ENCODE measurements at places on chromosomes 12 and 14.

DNA sequence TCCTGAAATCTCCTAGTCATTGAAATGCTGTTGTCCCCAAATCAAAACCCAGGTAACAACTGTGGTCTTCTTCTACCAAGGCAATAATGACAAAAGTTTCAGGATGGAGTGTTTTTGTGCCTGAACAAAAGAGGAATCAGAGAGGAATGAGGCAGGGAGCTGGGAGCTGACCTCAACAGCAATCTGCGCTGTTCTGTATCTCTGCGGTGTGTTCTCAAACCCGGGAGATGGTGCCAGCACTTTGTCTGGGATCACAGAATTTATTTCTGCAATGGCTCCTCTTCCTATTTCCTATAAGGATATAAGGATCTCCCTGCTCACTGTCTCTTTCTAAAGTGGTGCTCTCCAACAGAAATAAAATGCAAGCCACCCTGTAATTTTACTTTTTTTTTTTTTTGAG is 449 bp upstream of the GLT8D2 start:
- DNase-seq: no peak

- DNase-seq: no peak
Observed at GRCh38 chr14:68695326-68695768, 97.5 kb downstream of the ZFP36L1 start.

- no peak for DNase-seq
Observed at GRCh38 chr14:61417141-61417540, 95.8 kb downstream of the PRKCH start.

DNA sequence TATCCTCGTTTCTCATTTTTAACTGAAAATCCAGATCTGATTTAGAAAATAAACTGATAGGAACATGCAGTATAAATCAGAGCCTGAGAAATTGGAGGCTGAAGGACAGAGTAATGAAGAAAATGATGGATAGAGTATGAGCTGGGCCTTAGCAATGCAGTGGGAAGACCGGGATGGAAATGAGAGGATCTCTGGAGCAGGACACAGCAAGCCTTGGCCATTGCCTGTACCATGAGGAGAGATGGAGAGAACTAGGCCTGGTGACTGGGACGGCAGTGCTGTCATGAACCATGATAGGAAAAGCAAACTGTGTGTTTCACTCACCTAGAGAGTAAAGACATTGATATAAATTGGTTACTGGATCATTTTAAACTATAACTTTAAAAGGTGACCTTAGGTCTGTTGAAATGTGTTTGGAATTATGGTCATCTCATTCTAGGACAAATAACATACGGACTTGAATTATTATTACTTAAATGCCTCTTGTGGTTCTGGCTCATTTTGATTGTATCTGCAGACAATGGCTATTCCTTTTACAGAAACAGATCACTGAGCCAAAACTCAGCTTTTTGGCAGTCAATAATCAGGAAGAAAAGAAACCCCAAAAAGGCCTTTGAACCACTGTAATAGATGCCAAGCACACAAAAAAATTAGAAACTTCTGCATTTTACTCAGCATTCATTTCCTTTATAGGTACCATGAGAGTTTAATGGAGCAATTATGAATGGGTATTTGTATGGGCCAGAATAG is 251.9 kb upstream of the PRKD1 start:
- DNase-seq: no peak

GRCh38 chr14:52545584-52546317 is 6.6 kb downstream of the TXNDC16 start:
- no peak for DNase-seq

DNA sequence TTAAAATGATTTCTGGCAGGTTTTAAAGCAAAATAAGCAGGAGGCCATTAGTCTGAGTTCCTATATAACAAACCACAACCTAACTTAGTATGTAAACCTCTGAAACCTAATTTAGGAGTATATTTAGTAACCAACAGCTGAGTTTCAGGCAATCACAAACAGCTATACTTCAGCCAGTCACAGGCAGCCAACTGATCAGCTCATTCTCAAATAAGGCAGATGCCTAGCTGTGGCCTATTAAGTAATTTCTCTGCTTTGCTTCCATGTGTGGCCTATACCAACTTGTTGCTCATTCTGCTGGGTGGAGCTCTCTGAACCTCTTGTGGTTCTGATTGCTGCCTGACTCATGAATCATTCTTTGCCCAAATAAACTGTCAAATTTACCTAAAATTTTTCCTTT is 408.9 kb upstream of the FBXO33 start:
- no peak for DNase-seq

GRCh38 chr12:67621112-67621511 is 27.4 kb upstream of the DYRK2 start:
- DNase-seq: no peak

GRCh38 chr14:103239751-103240150 is 94.3 kb upstream of the EIF5 start:
- DNase-seq: no peak

- DNase-seq: no peak
Observed at GRCh38 chr12:71567537-71567936, 96.1 kb downstream of the ZFC3H1 start.

- no peak for DNase-seq
Observed at GRCh38 chr12:127654383-127654985, 612.5 kb upstream of the TMEM132C start.

- DNase-seq: no peak
Observed at GRCh38 chr14:37142835-37143401, 29.5 kb downstream of the SLC25A21 start.

DNA sequence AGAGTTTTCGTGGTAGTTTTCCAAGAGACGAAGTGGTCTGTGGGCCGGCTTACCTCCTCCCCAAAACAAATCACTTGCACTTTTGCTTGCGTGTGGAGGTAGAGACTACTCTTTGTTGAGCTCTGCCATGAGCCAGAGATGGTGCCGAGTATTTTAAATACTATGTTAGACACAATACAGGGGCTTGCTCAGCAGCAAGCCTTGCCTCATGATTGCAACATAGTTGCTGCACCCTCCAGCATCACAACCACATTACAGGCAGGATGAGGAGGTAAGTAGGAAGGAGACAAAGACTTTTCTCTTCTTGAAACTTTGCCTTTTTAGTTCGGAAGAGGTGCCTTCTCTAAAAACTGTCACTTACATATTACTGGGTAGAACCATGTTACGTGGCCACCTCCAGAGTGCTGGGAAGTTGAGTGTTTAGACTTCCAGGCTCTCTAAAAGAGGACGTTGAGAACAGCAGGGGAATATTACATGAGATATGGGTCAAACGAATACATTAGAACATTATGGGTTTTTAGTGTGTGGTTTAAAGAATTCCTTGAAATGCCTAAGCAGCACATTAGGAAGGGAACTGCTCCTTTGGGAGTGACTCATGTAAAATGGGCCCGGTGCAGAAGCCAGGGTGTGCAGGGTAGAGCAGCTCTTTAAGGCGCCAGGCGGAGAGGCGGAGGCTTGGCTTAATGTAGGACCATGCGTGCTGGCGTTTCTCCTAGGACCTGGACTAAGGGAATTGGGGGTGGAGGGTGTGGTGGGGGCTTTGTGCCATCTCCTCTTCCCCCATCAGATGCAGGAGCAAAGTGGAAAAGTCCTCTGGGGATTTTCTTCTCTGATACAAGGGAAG is 110.6 kb upstream of the PRMT8 start:
- DNase-seq: no peak

- DNase-seq: no peak
Observed at GRCh38 chr12:25830456-25830855, 128.0 kb upstream of the RASSF8 start.

DNA sequence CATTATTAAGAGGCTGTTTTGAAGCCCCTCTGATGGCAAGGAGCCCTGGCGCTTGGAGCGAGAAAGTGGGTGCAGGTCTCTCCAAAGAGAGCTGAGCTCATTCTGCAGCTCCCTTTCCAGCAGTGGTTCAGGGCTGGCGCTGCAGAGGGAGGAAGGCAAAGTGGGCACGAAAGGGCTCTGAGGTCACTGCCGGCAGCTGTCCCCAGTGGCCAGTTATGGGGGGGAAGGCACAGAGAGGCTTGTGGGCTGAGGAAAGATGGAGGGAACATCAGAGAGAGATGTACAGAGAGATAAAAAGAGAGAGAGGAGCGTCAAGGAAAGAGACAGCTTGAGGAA is 75.2 kb upstream of the TBX5 start:
- no peak for DNase-seq

GRCh38 chr12:71973687-71974086 is 35.0 kb downstream of the TPH2 start:
- DNase-seq: no peak

- no peak for DNase-seq
Observed at GRCh38 chr14:23093991-23094665, 808 bp downstream of the ACIN1 start.

DNA sequence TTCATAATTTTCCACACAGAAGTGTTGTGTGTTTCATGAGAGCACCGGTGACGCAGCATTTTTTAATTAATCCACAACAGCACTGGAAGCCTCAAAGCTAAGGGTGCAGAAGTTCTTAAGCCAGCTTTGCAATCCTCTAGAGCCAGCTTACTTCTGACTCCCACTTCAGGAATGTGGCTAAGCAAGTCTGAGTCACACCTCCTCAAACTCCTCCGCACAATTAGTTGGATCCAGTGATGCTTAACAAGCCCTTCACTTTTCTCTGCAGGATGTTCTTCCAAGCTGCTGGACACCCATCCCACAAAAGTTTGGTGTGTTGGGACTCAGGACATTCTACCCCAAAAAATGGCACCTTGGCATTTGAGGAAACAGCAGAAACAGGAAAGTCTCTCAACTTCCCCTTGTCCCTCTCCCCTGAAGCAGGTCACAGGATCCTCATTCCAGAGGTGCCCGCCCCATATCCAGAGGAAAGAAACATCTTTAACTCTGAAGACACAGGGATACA is 210.0 kb downstream of the PPM1H start:
- DNase-seq: peak; percentile 31

- no peak for DNase-seq
Observed at GRCh38 chr12:31119192-31119802, 45.6 kb downstream of the DDX11 start.

DNA sequence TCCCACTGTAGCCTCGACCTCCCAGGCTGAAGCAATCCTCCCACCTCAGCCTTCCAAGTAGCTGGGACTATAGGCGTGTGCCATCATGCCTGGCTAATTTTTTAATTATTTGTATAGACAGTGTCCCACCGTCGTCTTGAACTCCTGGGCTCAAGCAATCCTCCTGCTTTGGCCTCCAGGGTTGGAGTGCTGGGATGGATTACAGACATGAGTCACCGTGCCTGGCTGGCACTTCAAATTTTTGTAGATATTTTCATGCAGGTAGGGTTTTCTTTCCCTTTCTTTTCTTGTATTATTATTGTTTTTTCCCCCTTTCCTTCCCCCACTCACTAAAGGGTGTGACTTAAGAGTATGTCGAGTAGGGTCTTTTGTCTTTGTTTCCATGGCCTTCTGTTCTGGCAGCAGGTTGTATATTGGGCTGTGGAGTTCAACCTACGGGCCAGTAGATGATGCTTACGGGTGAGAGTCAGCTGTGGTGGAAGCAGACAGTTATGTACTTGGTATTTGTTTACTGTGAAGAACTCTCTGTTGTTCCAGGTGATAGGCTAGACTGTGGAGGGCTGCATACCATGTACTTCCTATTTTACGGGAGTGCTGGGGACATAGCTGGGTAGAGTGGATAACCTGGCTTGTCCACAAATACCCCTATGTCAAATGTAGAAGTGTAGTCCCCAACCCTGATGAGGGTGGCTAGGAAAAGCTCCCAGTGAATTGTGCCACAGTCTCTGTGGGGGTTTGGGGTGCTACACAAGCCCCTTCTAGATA is 30.7 kb downstream of the RAD51B start:
- no peak for DNase-seq

DNA sequence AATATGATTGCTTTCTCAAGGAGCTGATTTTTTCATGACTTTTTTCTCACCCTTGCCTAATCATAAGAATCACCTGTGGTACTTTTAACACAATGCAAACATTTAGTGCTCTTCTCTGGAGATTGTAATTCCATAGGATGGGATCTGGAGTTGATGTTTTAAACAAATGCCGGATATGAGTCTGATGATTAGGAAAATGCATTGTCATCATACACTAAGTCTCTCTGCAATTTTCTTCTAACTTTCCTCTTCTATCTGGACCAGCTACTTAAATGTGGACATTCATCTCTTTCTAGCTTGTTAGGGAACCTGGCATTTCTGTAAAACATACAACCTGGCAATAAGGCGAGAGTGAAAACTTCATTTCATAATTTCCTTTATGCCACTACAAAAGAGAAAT is 23.5 kb downstream of the PMCH start:
- DNase-seq: no peak

DNA sequence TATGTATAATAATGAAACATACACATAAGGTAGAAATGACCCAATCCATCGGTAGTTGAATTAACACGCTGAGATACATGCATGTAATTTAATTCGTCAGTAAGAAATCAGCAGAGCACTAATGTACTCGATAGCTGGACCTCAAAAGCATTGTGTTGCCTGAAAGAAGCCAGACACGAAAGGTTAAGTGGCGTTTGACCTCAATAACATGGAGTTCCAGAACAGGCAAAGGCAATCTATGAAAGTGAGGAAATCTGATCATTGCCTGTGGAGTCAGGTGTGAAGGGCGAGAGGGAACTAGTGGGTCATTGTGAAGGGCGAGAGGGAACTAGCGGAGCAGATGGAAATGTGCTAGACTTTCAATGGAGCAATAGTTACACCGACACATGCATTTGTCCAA is 970.4 kb upstream of the TMEM132C start:
- no peak for DNase-seq

DNA sequence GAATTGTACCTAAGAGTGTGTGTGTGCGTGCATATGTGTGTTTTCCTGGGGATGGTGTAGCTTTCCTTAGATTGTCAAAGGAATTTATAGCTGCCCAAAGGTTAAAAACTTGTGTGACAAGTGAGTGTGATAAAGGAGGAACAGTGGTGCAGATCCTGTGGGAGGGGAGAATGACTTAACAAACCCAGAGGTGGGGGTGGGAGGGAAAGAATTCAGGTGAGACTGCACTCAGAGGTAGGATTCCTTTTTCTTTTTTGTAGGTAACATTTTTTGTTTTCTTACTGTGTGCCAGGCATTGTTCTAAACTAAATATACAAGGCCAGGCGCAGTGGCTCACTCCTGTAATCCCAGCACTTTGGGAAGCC is 45.3 kb upstream of the SINHCAF start:
- DNase-seq: no peak

DNA sequence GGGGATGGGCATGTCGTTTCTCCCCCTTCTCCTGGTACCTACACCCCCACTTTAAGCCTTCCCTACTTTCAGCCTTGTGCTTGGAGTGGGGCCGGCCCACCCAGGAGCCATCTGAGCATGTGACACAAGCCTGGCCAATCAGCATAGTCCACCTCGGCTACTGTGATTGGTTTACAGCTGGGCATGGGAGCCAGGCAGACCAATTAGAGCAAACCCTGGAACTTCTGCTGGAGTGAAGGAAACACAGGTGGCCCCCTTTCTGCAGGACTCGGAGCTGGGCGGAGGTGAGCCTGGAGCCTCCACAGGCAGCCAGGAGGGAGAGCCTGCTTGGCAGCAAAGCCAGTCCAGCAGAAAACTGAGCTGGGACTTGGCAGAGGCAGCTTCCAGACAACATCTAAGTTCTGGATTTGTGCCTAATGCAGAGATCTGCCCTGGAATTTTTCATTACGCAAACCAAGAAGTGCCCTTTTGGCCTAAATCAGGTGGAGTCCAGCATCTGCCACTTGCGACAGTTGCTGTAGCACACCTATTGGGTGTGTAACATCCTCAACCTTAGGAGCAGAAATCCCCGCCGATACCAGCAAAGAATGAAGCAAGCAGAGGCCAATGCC is 59.5 kb downstream of the SCARB1 start:
- no peak for DNase-seq

- no peak for DNase-seq
Observed at GRCh38 chr14:71362282-71362681, 455.0 kb downstream of the PCNX1 start.
